ENCODE measurements at places on chromosomes 4 and X.

GRCh38 chr4:38365748-38366310 lies 298.2 kb upstream of the KLF3 start:
- no peak for DNase-seq

- no peak for DNase-seq
Measured at GRCh38 chr4:152926959-152927358, 9.2 kb upstream of the FHDC1 start.

GRCh38 chr4:742742-743311 lies 37.2 kb downstream of the PCGF3 start:
- DNase-seq, result peak; percentile 95

- DNase-seq, result no peak
Measured at GRCh38 chr4:185468999-185469398, 2.5 kb downstream of the CCDC110 start.

DNA sequence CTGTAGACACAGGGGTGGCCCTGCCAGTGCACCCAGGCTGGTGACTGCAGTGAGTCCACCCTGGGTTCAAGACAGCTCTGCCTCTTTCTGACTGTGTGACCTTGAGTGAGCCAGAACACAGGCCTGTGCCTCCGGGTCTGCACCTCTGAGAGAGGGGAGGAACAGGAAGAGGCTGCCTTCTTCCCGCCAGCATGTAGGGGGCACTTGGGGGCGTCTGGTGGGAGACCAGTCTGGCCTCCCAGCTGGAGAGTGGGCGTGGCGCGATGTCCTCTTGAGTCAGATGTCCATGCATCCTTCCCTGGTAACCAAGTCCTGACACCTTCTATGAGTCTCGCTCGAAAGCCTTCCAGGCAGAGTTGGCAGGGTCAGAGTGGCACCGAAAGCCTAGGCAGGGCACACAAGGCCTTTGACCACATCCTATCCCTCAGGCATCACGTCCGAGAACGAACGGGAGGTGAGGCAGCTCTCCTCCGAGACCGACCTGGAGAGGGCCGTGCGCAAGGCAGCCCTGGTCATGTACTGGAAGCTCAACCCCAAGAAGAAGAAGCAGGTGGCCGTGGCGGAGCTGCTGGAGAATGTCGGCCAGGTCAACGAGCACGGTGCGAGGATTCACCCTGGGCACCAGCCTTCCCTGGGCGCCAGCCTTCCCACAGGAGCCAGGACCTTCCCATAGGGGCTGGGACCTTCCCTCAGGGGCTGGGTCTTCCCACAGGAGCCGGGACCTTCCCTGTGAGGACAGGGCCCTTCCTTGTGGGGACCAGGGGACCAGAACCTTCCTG lies 21.3 kb downstream of the WFS1 start:
- no peak for DNase-seq

DNA sequence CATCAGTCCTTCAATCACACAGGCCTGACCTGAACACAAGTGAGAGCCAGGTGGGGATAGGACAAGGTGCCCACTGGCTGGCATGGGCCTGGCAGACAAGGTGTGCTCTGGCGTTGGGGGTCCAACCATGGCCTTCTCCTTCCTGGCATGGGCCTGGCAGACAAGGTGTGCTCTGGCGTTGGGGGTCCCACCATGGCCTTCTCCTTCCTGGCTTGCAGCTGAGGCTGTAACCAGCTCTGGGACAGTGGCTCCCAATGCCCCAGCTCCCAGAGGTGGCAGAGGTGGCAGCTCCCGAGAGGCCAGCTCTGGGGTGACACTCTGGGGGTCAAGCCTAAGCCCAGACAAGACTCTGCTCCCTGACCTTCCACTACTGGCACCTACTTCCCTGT lies 62.6 kb downstream of the JAKMIP1 start:
- no peak for DNase-seq

GRCh38 chrX:107716816-107717700 lies 58.5 kb downstream of the TSC22D3 start:
- DNase-seq, result no peak
